Fibroblast of mammary gland (primary cell): ENCODE measurements at places on chromosomes 2 and 18.

DNA sequence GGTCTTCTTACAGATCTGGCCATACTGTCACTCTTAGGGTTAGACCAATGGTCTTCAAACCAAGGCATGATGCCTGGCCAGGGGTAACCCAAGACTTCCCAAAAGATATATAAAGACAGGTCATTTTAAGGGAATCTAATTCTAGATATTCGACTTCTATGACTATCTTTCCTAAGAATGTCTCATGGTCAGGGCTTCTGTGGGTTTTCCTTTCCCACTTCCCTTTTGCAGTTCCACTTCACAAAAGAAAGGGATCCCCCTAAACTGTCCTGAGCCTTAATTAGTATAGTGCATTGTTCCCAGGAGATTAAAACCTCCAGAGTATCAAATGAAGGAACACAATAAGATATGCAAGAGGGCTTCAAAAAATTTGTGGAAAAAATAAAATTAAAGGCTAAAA, 223.6 kb upstream of the SIX2 start:
- no peak for DNase-seq

DNA sequence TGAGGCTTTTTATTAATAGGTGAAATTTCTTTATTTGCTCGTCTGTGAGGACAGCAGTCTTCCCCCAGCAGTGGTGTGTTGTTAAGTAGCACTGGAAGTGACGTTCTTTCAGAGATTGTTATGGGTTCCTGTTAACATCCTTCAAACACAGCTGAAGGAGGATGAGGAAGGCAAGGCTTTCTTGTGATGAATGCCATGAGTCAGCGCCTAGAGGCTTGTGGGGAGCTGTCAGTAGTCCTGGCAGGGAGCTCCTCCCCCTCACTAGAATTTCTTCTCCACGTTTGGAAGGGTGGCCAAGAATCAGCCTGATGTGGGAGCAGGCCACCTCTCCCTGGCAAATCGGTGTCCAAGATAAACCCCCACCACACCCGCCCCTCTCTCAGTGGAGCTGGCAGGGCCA, 113.2 kb downstream of the ARHGEF4 start:
- DNase-seq: no peak

GRCh38 chr2:238103465-238104225, 3.5 kb downstream of the ESPNL start:
- no peak for DNase-seq

GRCh38 chr2:2516386-2516785, 185.3 kb upstream of the MYT1L start:
- no peak for DNase-seq

GRCh38 chr2:128661311-128661710, 342.6 kb upstream of the HS6ST1 start:
- no peak for DNase-seq

GRCh38 chr2:27145682-27146081, 3.1 kb upstream of the TCF23 start:
- DNase-seq: no peak

DNA sequence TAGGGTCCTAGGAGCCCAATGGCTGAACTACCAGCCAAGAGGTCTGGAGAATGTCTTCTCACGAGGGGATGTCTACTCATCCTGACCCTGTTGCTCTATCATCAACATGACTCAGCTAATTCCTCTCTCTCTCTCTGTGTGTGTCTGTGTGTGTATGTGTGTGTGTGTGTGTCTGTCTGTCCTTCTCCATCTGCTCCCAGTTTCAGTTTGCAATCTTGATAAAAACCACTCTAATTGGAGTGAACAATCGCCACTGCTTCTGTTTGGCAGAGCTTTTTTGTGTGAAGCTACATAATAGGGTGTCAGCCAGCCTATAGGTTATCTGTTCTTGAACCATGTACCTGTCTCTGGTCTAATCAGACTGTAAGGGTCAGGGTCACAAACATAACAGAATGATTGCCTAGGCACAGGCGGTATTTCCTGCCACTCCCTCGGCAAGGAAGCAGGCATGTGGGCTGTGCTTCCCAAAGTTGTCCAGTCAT, 219.8 kb downstream of the SH3BP4 start:
- DNase-seq: peak; percentile 95

DNA sequence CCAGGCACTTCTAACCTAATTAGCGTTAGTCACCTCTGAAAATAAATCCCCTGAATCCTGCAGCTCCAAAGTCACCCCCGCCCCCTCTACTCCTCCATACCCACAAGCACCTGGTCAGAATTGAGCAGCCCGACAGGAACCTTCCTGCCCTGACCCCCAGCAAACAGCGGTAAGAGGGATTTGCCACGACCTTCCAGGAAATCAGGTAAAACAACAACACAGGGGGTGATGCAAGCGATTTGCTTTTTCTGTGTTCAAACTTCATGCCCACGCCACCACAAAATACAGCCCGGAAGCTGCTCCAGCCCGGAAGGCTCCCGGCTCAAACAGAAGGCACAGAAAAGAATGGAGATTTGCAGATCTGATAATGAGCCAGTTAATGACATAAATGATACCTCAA, 367.1 kb downstream of the GPD2 start:
- DNase-seq: no peak

- peak; percentile 92 for DNase-seq
Measured at GRCh38 chr2:161122772-161123530, 37.3 kb upstream of the TANK start.

GRCh38 chr2:8626572-8626971, 55.3 kb upstream of the ID2 start:
- no peak for DNase-seq

- DNase-seq: peak; percentile 21
Measured at GRCh38 chr2:36404318-36404717, 48.7 kb downstream of the CRIM1 start.

DNA sequence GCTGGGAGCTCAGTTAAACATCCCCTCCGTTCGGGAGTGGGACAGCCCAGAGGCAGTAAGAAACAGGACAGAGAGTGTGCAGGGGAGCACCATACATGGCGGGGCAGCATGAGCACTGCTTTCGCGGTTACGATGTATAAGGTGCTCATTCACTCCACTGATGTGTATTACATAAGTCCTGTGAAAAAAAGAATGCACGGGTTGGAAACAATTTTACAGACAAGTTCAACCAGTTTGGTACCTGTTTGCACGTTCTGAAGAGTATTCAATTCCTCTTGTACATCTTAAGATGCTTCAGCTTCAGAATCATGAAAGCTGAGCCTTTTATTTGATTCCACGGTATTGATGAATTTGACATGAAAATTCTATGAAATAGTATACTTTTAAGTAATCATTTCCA, 97.8 kb upstream of the NETO1 start:
- no peak for DNase-seq

DNA sequence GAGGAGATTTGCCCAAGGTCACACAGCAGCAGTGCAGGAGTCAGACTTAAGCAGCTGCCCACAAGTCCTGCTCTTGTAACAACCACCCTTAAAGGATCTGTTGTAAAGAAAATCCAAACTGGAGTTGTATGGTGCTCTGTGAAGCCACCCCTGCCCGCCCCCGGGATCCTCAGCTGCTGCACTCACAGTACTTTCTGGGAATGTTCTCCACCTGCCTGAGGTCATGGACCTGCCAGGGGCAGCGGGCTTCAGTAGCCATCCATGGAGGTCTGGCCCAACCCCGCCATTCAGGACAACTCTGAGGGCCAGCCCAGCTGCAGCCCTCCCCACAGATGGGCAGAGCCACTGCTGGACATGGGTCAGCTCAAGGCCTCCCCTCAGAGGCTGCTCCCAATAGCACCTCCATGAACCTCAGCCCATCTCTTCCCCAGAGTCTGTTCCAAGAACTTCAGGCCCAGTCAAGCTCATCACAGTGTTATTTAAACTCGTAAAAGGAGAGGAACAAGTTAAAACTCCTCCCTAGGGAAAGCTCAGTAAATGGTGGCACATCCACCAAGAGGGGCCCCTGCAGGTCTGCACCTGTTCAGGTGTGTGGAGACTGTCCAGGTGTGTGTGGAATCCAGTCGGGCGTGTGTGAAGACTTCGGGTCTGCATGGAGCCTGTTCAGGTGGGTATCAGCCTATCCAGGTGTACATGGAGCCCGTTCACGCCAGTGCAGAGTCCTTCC, 39.4 kb upstream of the GPC1 start:
- DNase-seq: no peak

DNA sequence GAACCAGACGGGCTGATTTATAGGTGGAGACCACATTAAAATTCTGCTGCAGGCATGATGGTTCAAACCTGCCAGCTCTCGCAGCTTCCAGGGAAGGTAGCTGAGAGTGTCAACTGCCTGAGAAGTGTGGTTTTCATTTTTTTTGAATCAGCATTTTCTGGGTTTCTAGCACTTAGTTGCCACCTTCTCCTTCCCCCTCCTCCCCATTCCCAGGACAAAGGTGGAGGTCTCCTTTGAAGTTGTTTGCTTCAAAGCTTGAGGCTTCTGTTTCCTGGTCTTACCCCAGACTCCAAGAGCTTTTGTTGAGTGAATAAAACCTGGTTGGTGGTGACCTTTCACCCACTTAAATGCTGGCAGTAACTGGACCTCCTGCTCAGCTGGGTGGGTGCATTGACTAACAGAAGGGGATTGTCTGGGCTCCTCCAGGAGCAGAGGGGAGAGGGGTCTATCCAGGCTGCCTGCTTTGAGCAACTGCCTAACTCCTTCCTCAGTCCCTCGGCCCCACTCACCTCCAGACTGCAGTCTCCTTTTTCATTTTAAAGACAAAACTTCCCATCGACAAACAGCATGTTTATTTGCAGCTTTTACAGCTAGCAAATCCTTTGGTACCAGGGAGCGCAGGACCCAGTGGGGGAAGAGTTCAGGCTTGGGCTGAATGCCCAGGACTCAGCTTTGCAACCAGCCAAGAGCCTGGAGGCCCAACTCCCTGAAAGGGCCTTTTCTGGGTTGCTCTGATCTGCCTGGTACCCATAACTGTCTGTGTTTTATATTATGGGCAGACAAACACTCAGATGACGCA, 3.5 kb downstream of the RHOB start:
- DNase-seq: peak; percentile 90

- no peak for DNase-seq
Measured at GRCh38 chr2:71613953-71614925, 160.9 kb downstream of the DYSF start.

DNA sequence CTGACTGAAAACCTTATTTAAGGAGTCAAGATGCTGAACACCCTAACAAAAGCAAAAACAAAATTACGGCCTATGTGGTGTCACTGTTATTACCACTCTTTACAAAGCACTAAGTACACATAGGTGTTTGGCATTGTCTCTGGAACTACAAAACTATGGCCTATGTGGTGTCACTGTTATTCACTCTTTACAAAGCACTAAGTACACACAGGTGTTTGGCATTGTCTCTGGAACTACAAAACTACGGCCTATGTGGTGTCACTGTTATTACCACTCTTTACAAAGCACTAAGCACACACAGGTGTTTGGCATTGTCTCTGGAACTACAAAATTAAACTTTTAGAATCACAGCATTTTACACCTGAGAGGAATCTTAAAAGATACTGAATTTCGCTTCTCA, 47.4 kb downstream of the SLC35F5 start:
- DNase-seq: no peak

GRCh38 chr2:158917121-158917520, 51.3 kb upstream of the TANC1 start:
- DNase-seq: no peak

- DNase-seq: no peak
Measured at GRCh38 chr2:147156970-147157369, 687.9 kb upstream of the ACVR2A start.

DNA sequence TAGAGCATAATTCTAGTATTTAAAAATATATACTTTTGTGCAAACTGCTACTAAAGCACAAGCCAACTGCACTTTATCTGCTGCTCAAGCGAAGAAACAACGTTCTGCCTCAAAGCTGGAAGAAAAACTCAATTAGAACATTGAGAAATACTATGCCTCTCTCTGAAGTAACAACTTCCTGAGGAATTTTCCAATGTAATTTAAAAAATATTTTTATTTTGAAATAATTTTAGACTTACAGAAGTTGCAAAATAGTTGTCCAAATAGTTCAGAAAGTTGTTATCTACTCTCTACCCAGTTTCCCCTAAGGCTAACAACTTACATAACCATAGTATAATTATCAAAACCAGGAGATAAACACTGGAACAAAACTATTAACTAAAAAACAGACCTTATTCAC, 12.3 kb upstream of the POLI start:
- no peak for DNase-seq

DNA sequence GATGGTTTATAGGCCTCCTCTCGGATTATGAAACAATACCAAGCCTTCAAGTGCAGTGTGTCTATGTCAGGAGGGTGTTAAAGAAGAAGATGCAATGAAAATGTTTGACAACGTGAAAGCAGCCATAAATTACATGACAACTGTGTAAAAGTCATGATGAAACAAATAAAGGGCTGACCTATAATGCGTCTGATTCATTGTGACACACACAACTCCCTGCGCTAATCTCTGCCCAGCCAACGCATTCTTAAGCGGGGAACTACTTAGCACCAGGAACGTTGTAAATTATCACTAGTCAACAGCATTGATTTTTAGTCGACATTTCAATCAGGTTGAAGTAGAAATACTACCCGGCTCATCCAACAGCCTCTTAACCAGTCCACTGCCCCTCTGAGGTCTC, 26.8 kb downstream of the BCL11A start:
- DNase-seq: no peak

GRCh38 chr2:38323623-38324022, 53.5 kb downstream of the ATL2 start:
- no peak for DNase-seq

- DNase-seq: no peak
Measured at GRCh38 chr2:104521247-104521646, 332.7 kb upstream of the POU3F3 start.

DNA sequence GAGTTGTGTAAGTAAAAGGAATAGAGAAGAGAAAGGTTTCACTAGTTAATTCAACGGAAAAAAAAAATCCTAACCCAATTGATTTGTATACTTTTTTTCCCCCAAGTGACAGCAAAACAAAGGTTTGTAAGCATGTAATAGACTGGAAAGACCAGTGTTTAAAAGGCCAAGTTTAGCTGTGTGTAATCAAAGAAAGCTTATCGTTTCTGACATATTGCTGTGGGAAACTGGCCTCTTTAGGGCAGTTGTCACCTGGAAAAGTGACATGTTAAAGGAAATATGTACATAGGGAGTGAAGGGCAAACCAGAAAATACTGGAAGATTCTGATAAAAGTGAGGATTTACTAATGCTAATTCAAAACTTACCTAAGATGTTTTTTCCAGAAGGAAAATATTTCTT, 45.9 kb upstream of the EPHA4 start:
- no peak for DNase-seq

DNA sequence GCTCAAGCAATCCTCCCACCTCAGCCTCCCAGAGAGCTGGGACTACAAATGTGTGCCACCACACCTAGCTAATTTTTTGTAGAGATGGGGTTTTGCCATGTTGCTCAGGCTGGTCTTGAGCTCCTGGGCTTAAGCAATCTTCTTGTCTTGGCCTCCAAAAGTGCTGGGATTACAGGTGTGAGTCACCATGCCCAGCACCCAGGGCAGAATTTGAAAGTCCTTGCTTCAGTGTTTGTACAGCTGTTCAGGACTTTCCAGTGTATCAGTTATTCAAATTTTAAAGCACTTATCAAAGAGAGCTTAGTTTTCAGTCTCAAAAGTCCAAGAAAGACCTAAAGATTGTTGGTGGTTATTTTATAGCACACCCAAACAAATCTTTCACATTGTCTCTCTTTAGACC, 43.6 kb upstream of the VPS54 start:
- peak; percentile 70 for DNase-seq

- DNase-seq: no peak
Measured at GRCh38 chr18:38688416-38688815, 1122.8 kb upstream of the CELF4 start.
